ENCODE measurements at places on chromosomes 12 and 14. TPM values are rescaled to one million over a fixed set of nuclear protein-coding genes. Genes with fewer than 3 reads are reported as not detected.

Gene GUCY2C
- not detected for total RNA-seq

DNA sequence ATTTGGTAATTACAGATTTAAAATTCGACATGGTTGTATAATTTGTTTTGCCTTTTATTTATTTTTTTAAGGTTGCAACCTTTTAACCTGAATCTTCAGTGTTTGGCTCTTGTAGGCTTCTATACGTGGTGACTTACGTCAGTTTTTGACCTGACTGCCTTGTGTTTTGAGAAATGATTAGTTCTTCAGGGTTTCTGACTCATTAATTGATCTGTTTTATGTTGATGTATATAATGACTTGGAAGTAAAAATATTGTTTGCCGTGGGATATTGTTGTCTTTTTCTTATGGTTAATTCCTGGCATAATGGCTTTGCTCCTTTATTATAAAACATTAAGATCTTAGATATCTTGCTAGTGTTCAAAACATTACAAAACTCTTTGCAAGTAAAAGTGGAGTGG, 2.5 kb downstream of the RASSF8 start:
- no peak for DNase-seq

DNA sequence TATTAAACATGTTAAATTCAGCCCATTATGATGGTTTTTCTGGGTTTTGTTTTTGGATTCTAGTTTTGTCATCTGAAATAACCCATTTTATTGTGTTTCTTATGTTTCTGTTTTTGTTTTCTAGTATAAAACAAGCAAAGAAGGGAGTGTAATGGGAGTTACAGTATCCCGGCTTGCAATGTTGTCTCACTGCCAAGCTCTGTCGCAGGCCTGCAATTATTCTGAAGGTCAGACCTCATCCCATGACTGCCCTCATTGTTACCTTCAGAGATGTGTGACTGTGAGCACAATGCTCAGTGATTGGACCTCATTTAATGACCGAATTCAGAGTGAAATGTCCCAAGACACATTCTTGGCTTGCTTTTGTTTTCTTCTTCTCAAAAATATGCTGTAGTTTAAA, 73.0 kb upstream of the ATF1 start:
- DNase-seq, result no peak

DNA sequence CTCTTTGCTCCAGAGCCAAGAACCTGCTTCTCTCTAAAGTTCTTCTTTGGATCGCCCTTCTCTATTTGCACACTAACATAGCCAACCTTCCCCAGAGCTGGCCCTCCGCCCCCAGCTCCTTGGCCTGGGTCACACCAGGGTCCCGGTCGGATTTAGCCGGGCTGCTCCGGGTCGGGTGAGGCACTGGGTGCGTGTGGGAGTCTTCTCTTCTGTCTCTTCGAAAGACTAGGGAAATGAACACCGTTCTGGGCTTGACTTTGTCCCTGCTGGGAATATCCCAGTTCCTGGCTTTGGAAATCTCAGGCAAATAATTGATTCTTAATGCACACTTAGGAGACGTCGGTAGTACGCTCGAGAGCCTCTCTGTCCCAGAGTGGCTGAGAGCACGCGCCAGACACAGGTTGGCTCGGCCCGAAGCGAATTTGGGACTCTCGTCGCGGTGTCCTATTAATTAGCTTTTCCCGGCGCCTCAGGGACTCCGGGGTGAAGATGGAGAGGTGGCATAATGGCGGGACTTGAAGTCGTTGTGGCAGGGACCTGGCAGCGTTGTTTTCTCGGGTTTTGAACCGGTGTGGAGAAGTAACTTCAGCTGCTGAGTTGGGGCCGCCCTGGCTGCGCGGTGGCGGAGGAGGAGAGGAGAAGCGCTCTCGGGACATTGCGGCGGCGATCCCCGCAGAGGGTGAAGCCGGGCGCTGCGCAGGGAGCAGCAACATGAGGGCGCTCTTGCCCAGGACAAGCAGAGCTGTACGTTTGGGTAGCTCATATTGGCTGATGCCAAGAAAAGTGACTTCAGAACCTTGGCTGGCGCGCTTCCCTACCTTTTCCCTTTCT, 7.5 kb downstream of the FOXG1 start:
- no peak for DNase-seq

GRCh38 chr12:27549801-27550652, 26.0 kb downstream of the PPFIBP1 start:
- DNase-seq, result peak; percentile 86

Gene FIGNL2
- total RNA-seq, result 2.1 TPM

DNA sequence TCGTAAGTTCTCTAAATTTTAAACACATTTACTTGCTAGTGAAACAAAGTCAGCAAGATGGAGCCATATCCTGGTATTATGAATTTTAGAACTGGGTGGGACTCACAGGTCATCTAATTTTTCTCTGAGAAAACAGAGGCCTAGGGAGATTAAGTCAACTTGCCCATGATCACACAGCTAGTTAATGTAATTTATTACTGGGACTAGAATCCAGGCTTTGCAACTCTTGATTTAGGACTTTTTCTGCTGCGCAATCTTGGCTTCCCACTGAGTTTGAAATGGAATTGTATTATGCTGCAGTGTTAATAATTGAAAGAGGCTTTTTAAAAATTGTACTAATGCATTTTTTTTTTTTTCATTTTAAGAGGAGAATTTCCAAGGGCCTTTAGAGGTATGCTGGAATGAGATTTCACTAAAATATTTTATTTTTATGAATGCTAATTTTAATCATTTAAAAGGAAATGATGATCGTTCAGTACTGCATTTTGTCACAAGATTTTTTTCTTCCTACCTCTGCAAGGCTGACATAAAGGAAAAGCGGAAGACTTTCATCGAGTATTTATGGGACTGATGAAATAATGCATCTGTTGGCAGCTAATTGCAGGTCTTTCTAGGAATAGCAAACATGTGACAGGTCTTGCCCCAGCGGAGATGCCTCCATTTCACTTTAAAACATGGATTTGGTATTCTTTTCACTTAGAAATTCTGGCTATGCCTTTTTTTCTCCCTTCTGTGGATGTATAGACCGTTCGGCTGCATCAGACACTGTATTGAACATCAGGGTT, 9.6 kb downstream of the CRADD start:
- DNase-seq, result no peak

- DNase-seq, result no peak
Observed at GRCh38 chr14:106179761-106180160, 653.4 kb downstream of the TMEM121 start.

DNA sequence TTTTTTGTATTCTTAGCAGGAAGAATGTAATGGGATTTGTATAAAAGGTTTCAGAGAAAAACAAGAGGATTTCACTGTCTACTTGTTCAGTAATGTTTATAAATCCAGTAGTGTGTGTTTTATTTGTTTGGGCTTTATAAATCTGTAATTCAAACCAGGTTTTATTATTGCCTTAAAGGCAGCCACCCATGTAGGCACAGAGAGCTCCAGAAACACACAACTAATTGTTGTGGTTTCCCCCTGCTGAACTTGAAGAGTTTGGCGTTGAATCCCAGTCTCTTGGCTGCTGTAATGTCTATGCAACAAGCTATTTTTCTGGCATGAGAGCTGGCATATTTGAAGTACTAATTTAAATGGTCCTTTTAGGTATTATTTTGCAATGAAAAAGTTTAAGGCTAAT, 63.4 kb upstream of the SLCO1C1 start:
- no peak for DNase-seq

Gene NEUROD4
- not detected for total RNA-seq

Gene EGLN3
- total RNA-seq, result 23.9 TPM

Gene NUAK1
- 37.7 TPM for total RNA-seq

DNA sequence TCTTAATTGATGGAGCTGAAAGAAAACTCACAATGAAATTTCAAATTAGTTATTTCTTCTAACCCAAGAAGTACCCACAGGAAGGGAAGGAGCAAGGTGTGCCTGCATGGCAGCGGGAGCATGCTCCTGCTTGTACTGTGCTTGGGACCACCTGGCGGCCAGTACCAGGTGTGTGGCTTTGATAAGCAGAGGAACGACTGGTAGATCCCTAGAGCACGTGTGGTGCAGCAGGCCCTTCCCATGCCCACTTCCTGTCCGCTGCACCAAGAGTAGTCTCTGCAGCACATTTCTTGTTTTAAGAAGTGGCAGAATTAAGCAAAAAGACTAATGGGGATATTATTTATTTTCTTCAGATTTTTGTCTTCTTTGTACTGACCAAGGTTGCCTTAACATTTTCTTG, 122.3 kb upstream of the ATF1 start:
- DNase-seq, result no peak

DNA sequence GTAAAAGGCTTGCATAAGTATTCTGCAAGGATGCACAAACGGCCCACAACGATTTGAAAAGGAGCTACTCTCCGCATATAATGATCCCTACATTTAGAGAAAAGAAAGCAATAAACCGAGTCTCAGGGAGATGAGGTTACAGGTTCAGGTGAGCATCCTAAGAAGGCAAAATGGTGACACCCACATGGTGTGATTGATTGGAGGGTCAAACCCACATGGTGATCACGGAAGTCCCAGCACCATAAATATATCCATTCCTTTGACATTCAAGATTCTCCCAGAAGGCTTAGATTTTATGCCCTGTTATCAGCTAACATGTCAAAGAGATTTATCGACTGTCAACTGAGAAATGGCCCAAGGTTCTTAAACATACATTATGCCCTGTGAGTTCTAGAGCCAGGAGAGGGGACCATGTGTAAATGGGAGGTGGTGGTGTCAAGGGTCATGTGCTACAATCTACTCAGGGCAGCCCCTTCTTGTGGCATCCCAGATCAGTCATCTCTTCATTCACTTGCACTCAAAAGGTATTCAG, 282.2 kb downstream of the EMP1 start:
- DNase-seq, result no peak
